Liver (tissue), 10 donors: ENCODE measurements at places on chromosomes 5 and 9. TPM values are rescaled to one million over a fixed set of nuclear protein-coding genes. Genes with fewer than 3 reads are reported as not detected.
A peak's percentile ranks its signal among the peaks of the same experiment; 100 is the strongest.

DNA sequence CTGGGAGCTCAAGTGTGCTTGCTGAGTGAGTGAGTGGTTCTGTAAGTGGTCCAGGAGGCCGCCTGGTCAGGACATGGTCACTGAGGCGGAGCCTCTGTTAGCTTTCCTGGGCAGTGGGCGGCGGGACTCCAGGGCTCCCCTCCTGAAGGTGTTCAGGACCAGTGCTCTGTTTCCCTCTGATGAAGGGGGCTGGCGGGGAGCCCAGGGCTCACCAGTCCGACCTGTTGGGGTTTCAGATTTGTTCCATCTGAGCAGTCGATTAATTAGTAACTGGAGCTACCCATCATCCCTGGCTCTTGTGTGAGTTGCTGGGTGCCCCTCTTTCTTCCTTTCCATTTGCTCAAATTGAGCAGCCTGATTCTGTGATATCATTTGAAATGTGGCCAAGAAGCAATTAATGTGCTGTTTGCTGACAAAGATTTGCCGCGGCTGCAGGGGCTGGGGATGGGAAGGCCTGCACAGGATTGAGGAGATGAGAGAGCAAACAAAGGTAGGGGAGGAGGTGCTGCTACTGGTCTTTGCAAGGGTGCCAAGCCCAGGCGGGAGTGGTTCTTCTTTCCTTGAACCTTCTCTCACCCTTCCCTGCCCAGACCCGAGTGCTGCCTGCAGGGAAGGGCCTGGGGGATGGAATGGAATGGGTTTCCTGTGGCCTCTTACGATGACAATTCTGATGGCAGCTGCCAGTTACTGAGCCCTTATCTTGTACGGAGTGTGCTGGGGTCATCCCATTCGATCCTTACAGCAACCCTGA is 92.8 kb upstream of the PITX1 start:
- H3K27me3 ChIP-seq = no peaks in the 10 kb centered on the region
- H3K27ac ChIP-seq = no peak overlapping the region
- H3K4me3 ChIP-seq = no peak overlapping the region
- H3K4me1 ChIP-seq = no peaks in the 10 kb centered on the region
- DNase-seq = no peak

- H3K4me3 ChIP-seq = peak overlapping the region; percentile 18
- H3K27me3 ChIP-seq = no peaks in the 10 kb centered on the region
- peak overlapping the region; percentile 47 for H3K27ac ChIP-seq
- peak; percentile 93 for DNase-seq
These were observed 49.2 kb downstream of the USP20 start for GRCh38 chr9:129884220-129885017.

GRCh38 chr9:69900406-69900805 is 79.8 kb downstream of the CFAP95 start:
- H3K36me3 ChIP-seq = no peaks in the 10 kb centered on the region
- no peak overlapping the region for H3K4me3 ChIP-seq
- H3K27ac ChIP-seq = no peak overlapping the region
- no peaks in the 10 kb centered on the region for H3K27me3 ChIP-seq

DNA sequence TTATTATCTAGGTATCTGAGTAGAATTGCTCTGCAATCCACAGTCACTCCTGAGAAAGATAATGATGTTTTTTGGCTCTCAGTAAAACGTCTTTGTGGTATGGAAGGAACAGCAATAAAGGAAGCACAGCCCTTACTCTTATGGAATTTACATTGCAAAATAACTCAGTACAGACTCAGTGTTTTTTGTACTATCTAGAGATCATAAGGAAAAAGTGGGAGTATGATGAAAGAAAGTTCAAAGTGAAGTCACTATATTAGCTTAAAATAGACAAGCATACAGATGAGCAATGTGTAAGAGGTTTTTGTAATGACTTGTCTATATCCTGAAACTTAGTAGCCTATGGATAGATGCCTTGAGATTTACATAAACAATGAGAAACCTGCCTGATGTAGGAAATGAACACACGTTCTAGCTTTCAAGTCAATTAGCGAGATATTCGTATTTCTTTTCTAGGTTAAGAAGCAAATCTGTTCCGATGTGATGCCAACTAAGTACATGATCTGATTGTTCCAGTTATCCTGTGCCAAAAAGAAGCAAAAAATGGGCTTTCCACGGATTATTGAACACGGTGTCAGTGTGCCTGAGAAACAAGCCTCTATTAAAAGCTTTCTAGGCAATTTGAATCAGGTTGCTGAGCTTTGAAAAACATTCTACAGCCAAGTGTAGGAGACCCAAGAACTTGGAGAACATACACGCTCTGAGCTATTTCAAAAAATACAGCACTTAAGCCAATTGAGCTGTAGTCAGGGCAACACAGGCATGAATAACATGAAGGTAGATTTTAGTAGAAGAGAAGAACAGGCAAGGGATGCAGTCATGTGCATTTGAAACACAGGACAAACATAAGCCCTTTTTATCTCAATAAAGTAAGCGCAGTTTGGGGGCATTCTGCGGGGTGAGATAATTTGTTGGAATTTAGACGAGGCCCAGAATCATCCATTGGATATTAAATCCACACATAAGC is 86.3 kb upstream of the TAF11L2 start:
- no peak overlapping the region for H3K4me3 ChIP-seq
- H3K36me3 ChIP-seq = no peaks in the 10 kb centered on the region
- H3K4me1 ChIP-seq = no peaks in the 10 kb centered on the region
- DNase-seq = no peak
- no peaks in the 10 kb centered on the region for H3K27me3 ChIP-seq
- H3K27ac ChIP-seq = no peak overlapping the region

GRCh38 chr5:42858031-42858643 is 46.4 kb upstream of the SELENOP start:
- H3K4me3 ChIP-seq = no peak overlapping the region
- H3K27ac ChIP-seq = peak overlapping the region; percentile 36
- no peak for DNase-seq
- no peaks in the 10 kb centered on the region for H3K36me3 ChIP-seq

DNA sequence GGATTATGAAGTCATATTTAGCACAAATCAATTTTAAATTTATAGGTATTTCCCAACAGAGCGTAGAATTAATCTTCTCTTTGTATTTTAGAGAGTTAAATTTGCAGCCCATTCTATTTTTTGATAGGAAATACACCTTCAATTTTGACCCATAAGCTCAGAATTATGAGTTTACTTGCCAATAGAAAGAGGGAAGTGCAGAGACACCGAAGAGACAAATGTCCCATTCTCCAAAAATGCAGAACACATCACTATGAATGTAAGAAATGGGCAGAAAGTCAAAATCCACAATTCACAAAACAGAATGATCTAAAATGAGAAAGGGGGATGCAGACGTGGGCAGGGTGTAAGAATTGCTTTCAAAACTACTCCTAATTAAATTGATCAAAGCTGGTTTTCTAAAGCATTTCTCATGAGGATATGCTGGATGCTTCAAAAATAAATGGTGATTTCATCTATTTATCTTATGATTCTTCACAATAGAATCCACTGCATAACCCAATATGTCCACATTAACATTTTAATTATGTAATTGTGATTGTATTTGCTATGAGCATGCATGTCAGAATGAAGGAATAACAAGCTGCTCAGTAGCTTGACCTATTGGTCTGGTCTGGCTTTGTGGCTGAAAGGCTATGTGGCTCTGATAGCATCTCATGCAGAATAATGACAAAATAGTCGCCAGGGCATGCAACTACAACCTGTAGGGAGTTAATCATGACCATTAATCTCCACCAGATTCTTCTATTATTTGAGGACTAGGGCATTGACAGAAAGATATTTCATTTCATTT is 550.1 kb upstream of the CDH18 start:
- no peaks in the 10 kb centered on the region for H3K4me1 ChIP-seq
- DNase-seq = no peak
- no peaks in the 10 kb centered on the region for H3K36me3 ChIP-seq
- H3K4me3 ChIP-seq = no peak overlapping the region

Gene SLC6A3
- total RNA-seq = not detected

- no peak for DNase-seq
- H3K4me3 ChIP-seq = no peak overlapping the region
- no peaks in the 10 kb centered on the region for H3K27me3 ChIP-seq
- no peaks in the 10 kb centered on the region for H3K4me1 ChIP-seq
- no peak overlapping the region for H3K27ac ChIP-seq
These were observed 278.3 kb downstream of the PDE4D start for GRCh38 chr5:59615272-59615671.

Gene LCNL1
- 0.08 TPM for total RNA-seq

- no peaks in the 10 kb centered on the region for H3K4me1 ChIP-seq
- no peaks in the 10 kb centered on the region for H3K36me3 ChIP-seq
- no peaks in the 10 kb centered on the region for H3K27me3 ChIP-seq
- no peak for DNase-seq
- H3K27ac ChIP-seq = no peak overlapping the region
These were observed 41.0 kb downstream of the PSD2 start for GRCh38 chr5:139836469-139837208.
